ENCODE measurements at places on chromosomes 2 and 18.

DNA sequence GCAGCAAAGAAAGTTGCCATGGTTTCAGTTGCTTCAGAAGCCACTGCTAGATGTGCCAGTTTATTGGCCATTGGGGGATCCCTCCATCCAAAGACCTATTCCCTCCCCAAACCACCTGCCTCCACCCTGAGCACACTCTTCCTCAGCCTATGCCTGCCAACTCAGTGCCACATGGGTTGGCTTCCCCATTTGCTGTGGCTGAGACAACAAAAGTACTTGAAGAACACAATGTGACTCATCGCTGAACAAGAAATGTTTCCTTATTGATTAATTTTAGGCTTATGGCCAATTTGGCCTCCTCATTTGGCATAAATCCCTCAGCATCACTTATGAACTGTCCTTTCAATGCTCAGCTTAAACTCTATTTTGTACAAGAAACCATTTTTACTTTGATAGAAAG is 215.9 kb downstream of the TMEM247 start:
- no peak for DNase-seq

GRCh38 chr18:23133860-23134779 is 1.2 kb upstream of the CABLES1 start:
- no peak for DNase-seq

DNA sequence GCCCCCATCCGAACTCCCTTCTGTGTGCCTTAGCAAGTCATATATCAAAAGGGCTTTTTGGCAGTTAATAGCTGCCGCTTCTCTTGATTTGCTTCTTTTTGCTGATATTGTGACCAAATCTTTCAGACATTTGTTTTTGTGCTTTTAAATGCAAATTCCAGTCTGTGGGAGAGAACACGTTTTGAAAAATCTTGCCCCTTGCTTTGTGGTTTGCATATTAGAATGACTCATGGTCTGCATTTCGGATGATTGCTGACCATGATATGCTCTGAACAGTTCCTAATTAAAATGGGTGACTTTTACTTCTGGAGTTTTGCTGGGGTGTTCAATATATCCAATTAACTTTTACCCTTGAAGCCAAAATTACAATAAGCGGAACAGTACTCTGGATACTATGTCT is 58.2 kb upstream of the ST6GAL2 start:
- peak; percentile 89 for DNase-seq

GRCh38 chr2:72846171-72847095 is 20.6 kb upstream of the EXOC6B start:
- no peak for DNase-seq

DNA sequence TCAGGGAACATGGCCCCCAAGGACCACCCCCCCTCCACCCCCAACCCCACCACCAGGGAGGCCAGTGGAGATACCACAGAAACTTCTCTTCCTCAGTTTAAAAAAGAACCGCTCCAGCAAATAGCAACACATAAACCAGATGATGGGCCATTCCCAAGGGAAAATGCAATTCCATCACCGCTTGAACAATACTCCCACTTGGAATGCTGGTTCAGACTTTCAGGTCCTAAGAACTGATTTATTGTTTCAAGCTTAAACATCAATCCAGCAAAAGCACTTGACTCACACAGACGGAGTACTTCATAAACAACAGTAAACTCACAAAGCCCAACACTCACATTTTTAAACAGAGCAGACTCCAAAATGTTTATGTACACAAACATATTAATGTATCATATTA is 6.9 kb downstream of the HDAC4 start:
- DNase-seq = peak; percentile 41

DNA sequence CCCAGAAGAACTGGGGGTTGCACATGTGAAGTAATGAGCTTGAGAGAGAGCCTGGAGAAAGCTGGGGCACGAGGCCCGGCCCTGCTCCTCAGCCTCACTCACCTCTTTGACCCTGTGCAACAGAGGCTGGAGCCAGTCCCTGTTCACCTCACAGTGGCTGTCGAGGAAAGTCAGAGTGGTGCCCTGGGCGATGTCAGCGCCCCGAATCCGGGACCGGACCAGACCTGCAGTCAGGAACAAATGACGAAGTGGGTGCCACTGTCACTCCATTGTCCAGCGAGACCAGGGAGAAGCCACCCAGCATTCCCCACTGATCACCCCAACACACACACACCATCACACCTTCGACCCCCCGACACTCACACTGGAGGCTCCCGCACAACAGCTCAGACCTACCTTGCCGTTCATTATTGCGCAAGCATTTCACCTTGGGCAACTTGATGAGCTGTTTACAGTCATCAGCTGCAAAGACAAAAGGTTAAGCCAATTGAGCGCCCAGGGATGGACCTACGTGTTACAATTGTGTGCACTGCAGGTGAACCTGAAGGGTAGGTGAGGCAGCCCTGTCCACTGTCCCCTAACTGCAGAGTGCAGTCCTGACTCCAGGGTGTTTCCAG is 148.4 kb upstream of the CAPN13 start:
- no peak for DNase-seq

GRCh38 chr2:184597571-184597991 is 748 bp upstream of the ZNF804A start:
- DNase-seq = peak; percentile 56

GRCh38 chr2:239279508-239280295 is 121.1 kb downstream of the HDAC4 start:
- no peak for DNase-seq

DNA sequence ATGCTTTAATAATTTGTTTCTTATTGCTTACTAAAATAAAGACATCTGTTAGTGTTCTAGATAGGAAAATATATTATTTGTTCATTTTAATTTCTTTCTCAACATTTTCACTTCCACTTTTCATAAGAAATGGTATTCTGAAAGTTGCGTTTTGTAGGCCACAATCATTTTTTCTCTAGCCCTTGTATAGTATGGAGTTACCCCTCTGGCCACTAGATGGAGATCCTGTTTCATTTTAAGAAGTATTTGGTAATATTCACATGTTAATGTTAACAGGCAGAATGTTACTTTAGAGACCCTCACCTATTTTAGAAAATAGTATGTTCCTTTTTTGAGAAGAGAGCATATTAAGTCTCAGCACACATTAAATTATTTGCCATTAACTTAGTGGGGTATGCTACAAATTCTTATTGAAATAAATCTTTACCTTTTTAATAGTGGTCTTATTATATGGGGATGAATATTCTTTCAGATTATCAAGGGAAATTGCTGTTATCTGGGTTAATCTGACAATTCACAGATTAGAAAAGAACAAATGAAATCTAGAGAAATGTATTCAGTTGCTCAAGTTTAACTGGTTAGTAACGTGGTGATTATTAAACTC is 73.9 kb upstream of the TTC27 start:
- peak; percentile 42 for DNase-seq

- no peak for DNase-seq
Observed at GRCh38 chr2:30756971-30757370, 50.3 kb downstream of the CAPN13 start.

GRCh38 chr2:237766340-237766739 is 32.2 kb upstream of the RBM44 start:
- DNase-seq = peak; percentile 55

DNA sequence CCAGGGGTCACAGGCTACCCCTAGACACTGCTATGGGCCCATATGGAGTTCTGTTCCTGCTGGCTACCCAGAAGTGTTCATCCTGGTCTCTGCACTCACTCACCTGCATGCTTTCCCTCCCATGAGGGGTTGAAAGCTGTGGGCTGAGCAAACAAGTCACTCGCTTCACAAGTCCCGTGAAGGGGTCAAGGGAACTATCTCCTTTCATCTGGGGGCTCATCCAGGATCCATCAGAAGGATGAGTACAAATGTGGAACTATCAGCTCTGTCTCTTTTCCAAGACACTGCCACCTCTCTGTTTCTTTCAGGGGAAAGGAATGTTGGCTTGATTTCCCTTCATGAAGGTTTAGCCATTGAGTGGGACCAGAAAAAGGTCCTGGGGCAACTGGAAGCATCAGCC is 21.7 kb downstream of the SULT1C4 start:
- DNase-seq = no peak

DNA sequence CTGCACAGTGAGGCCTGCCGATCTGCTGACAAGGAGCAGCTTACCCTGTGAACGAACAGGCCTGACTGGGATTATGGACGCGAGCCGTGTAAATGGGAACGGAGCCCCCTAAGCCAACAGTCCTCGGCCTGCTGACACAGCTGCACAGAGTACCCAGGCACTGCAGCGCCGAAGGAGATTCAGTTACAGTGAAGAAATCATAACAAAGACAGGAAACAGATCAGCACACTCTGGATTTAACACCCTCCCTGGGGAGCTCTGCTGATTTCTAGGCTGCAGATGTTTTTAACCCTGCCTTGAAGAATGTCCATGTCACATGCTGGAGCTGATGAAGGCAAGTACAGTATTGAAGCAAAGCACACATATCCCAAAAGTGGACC is 43.4 kb downstream of the COLEC12 start:
- DNase-seq = peak; percentile 91

DNA sequence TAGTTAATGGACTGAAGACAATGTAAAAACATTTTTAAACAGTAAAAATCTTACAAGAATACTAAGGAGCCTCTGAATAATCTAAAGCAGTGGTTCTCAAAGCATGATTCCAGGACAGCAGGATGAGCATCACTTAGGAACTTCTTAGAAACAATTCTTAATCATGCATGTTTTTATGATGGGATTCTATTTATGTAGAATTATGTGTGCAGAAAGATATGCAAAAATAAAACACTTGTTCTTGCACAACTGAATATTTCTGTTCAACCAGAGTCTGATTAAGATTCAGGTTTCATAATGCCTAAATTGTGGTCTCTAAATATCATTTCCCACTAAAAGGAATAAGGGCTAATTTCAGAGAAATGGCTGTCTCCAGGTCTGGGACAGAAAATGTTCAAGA is 69.2 kb upstream of the MTIF2 start:
- peak; percentile 16 for DNase-seq

GRCh38 chr2:41886757-41887156 is 161.1 kb upstream of the PKDCC start:
- no peak for DNase-seq

DNA sequence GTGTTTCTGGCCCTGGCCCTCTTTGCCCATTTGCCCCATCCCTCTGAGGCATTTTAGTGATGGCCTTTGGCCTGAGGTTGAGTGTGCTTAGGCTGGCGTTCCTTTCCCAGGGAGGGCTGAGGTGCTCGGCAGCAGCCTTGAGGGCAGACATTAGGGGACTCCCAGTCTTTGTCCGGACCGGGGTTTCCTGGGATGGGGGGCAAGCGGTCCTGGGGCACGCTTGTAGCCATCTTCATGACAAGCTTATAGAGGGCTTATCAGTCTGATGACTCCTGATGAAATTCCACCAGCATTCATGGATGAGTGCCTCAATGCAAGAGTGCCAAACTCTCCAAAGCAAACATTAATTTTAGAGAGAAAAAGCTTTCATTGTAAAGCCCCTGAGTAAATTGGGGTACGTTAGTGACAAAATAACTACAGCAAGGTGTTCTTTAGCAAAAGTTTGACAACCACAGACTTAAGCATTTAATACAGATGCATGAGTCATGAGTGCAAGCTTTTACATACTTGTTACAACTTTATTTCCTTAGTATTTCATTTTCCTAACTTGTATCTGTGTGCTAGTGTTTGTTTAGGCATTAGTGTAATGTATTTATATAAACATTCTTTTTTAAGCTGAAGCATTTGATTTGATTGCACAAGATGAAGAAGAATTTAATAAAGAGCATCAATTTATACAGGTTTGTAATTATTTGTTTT is 45.6 kb downstream of the CEP192 start:
- DNase-seq = peak; percentile 10

DNA sequence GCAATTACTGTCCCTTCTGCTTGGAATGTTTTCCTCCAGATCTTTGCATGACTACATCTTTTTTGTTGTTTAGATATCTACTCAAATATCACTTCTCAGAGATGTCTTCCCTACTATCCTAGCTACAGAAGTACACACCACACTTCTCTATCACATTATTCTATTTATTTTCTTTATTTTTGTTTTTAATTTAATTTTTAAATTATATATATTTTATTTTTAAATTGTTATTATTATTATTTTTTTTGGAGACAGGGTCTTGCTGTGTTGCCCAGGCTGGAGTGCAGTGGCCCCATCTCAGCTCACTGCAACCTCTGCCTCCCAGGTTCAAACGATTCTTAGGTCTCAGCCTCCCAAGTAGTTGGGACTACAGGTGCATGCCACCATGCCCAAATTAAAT is 106.7 kb downstream of the TAF4B start:
- no peak for DNase-seq

GRCh38 chr2:169860149-169860548 is 32.9 kb downstream of the UBR3 start:
- no peak for DNase-seq

DNA sequence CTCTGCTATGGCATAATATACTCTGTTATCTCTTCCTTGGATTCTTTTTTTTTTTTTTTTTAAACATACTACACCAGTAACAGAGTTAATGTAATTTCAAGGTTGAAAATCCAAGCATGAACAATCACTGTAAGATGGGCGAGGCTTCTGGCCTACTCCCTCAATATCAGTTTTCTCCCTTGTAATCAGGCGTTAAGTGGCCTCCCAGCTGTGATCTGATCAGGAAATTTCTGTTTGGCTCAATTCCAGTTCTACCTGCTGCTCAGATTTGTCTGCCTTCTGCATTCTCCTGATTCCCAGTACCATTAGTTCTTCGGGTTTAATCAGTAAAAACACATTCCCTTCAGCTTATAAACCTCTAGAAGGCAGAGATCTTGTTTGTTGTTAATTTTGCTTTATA is 18.6 kb downstream of the PRKD3 start:
- no peak for DNase-seq

GRCh38 chr2:209388446-209389037 is 35.3 kb upstream of the MAP2 start:
- no peak for DNase-seq

- no peak for DNase-seq
Observed at GRCh38 chr18:57081899-57082298, 65.0 kb upstream of the BOD1L2 start.

GRCh38 chr2:216713691-216714336 is 18.5 kb upstream of the IGFBP5 start:
- DNase-seq = peak; percentile 99

- DNase-seq = no peak
Observed at GRCh38 chr2:143828763-143829537, 691.0 kb downstream of the ZEB2 start.
